Effector memory CD4-positive, alpha-beta T cell (primary cell): ENCODE measurements at places on chromosomes 6 and 20.

DNA sequence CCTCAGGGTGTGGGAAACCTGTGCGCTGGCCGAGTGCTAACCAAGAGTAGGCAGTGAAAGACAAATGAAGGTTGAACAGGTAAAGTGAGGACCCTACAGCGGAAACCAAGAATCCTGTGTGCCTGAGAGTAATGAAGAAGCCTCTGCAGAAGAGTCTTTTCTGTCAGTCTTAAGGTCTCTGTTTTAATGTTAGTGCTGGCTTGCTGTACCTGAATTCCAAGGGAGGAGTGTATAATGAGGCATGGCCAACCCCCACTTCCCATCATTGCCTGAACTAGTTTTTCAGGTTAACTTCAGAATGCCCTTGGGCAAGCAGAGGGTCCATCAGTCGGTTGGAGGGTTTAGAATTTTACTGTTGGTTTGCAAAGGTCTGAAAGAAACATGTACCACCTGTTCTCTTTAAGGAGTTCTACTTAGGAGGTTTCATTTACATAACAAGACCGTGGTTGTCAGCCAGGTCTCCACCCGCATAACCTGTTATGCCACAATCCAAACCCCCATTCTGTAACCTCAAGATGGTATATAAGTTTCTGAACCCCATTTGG lies 589 bp upstream of the PDCD2 start:
- DNase-seq, result no peak

GRCh38 chr6:125346926-125347563 lies 45.3 kb upstream of the HDDC2 start:
- DNase-seq, result no peak

DNA sequence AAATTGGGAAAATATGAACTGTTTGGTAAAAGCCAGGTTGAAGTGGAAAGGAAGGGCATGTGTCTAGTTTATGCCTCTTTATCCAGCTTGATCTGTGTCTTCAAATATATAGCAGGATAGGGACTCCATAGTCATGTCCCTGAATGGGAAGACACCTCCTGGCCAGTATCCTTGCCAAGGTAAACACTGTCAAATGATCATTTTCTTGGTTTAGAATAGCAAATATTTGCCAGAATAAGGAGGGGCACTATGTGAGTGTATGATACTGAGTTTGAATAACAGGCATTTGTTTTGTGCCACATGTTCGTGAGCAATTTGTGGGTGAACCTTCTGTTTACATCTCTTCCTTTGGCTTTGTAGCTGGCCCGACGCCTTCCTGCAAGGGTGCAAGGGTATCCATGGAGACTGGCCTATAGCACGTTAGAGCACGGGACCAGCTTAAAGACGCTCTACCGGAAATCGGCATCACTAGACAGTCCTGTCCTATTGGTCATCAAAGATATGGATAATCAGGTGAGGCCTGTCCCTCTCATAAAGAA lies 34.2 kb upstream of the HINT3 start:
- DNase-seq, result no peak

GRCh38 chr20:60447703-60448102 lies 489.5 kb downstream of the CDH26 start:
- DNase-seq, result no peak
